ENCODE measurements at places on chromosomes 6 and 20.

DNA sequence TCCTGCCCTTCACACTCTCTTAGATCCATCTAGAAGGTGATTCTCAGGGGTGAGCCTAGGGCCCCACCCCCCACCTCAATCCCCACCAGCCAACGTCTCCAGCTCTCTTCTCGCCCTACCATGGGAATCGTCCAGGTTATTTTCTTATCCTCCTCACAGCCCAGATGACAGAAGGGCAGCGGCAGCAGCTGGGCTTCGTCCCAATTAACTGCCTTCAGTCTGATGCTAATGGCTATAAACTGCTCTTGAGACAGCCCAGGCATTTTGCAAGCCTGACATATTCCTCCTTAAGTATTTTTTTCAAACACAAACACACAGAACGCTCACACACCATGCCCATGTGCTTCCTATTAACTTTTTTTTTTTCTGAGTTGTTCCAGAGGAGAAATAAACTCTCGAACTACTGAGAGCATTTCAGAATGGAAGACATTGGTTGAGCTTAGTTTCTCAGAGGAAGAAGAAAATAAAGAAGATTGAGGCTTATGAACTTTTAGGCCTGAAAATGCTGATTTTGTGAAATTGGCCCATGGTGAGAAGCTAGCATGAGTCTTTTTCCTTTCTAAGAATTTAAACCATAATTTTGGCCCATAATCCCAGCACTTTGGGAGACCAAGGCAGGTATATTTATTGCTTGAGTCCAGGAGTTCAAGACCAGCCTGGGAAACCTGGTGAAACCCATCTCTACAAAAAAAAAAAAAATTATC lies 124.6 kb downstream of the EYA2 start:
- DNase-seq = no peak

- no peak for DNase-seq
Observed at GRCh38 chr6:108337721-108338120, 42.9 kb downstream of the AFG1L start.

DNA sequence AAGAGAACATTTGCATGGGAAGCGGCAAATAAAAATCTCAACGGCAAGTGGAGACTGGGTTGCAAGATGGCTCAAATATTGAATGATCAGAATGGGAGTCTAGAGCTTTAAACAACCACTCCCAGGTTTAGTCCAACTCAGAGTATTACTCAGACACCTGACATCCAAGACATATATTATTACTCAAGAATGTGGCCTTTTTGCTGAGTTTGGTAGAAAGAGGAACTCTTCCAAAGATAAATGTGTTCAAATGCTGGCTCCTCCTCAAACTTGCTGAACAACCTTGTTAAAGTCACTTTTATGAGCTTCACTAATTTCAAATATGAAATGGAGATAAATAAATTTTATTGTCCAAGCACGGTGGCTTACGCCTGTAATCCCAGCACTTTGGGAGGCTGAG lies 77.8 kb downstream of the ESR1 start:
- no peak for DNase-seq

DNA sequence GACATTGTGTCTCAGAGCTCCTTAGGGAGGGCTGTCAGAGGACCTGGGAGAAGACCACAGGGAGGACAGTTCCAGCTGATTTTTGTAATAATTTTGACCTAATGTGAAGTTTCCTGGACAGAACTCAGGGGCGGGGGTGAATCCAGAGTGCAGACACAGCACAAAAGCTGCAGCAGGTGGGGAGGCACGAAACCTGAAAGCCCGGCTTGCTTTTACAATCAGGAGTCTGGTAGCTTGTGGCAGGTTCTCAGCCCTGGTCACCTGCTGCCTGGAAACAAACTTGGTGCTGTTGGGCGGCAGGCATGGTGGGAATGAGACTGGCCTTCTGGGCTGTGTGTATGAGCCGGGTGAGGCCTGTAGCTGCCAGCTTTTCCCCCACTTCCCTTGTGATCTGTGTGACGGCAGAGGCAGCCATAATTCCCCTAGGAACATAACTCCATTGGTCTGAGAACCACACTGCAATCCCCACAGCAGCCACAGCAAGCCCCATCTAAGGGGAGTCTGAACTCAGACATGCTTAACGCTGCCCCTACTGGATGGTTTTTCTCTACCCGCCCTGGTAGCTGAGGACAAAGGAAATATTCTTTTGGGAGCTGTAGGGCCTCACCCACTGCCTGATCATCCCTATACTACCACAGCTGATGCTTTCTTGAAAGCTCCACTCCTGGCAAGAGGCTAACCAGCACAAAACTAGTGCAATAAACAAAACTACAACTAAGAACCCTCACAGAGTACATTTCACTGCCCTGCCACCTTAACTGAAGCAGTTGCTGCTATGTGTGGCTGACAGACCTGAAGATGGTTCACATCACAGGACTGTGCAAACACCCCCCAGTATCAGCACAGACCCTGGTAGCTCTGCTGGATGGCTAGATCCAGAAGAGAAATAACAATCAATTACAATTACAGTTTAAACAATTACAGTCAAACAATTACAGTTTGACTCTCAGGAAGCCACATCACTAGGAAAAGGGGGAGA lies 1055.1 kb upstream of the GJE1 start:
- DNase-seq = no peak

GRCh38 chr20:35768731-35769664 lies 2.8 kb upstream of the PHF20 start:
- peak; percentile 52 for DNase-seq

DNA sequence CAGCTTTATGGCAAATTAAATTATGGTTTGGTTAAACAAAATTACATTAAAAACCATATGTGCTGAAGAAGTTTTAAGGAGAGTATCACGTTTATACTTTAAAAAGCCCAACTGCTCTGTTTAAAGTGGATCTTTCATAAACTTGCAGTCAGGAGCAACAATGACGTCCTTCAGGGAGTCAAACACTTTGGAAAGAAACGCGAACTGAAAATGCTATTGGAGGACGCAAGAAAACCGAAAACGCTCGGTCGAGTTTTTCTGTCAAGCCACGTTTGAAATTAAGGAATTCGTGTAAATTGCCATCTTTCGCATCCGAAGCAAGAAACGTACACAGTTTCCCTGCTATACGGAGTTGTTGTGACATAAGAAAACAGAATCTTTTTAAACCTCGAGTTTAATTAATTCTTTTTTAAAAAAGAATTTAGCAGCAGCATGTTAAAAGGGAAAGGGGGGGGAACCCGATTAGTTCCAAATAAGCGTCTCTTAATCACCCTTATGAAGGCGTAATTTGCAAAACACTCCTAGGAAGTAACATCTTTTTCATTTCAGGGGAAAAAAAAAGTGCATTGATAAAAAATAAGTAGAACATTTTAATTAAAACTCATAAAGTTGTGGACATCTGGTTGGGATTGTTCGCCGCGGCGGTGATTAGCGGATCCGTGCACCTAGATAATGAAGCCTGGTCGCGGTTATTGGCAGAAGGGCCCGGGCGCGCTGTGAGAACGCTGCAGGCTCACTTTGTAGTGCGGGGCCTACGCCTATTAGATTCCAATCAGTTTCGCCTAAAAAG lies 295.4 kb downstream of the TFAP2C start:
- DNase-seq = no peak

- DNase-seq = no peak
Observed at GRCh38 chr20:62196286-62196685, 13.5 kb downstream of the MTG2 start.

DNA sequence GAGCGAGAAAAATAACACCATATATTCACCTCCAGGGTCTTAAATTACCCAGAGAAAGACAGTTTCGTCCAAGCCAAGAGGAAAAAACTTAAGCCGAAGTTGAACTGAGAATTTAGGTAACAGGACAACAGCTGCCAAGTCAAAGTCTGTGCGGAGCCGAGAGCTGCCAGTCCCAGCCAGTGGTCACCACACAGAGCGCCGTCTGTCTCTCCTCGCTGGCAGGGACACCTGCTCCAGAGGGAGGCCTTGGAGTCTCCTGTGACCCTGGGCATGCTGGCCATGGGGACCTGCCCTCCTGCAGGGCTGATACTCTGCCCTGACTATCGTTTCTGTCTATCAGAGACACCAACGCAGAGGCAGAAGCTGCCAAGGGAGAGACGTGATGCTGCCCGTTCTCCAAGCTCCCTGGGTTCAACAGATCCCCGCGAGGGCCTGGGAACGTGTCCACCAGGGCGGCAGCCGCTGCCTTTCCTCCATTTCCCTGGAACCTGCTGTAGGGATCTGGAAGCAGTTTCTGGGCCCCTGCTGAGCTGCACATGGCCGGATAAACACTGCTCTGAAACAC lies 341.3 kb downstream of the SMOC2 start:
- no peak for DNase-seq

DNA sequence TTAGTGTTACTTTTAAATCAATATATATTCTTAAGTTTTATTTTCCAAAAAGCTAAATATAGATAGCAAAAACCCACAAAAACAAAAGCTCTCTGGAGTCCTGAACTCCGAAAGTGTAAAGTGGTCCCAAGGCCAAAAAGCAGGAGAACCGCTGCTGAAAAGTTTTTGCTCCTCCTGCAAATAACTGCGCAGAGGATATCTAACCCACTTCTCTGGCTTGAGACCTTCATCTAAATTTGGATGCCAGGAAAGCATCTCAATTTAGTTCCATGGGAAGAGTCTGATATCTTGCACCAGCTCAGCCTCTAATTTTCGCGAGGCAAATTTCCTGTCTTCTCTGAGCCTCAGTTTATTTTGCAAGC lies 523 bp downstream of the MRPS10 start:
- DNase-seq = no peak

- peak; percentile 41 for DNase-seq
Observed at GRCh38 chr6:136784910-136785746, 7.1 kb downstream of the MAP3K5 start.

DNA sequence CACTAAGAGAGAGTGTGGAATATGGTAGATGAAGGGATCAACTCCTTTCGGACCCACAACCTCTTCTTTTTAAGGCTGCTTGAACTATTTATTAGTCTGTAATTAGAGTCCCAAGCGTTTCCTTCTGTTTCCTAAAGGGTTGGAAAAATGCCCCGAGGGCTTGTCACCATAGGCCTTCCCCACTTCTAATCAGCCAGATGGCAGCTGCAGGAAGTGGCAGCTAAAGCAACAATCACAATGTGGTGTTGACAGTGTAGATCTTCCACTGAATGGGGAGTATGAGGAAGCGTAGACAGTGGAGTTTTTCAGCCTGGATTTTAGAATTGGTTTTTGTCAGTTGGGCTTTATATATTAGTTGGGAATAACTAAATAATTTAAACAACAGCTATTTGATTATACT lies 40.6 kb downstream of the SLC35D3 start:
- DNase-seq = no peak

- DNase-seq = no peak
Observed at GRCh38 chr6:117481278-117481925, 1.1 kb upstream of the DCBLD1 start.

DNA sequence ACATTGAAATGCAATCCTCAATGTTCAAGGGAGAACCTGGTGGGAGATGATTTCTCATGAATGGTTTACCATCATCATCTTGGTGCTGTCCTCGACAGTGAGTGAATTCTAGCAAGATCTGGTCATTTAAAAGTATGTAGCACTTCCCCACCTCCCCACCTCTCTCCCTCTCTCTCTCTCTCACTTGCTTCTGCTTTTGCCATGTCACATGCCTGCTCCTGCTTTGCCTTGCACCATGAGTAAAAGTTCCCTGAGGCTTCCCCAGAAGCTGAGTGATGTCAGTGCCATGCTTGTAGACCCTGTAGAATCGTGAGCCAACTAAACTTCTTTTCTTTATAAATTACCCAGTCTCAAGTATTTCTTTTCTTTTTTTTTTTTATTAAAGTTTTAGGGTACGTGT lies 60.5 kb downstream of the DST start:
- no peak for DNase-seq

- DNase-seq = no peak
Observed at GRCh38 chr6:7424967-7425807, 35.6 kb downstream of the RIOK1 start.

GRCh38 chr6:44306710-44307109 lies 6.4 kb downstream of the AARS2 start:
- no peak for DNase-seq

DNA sequence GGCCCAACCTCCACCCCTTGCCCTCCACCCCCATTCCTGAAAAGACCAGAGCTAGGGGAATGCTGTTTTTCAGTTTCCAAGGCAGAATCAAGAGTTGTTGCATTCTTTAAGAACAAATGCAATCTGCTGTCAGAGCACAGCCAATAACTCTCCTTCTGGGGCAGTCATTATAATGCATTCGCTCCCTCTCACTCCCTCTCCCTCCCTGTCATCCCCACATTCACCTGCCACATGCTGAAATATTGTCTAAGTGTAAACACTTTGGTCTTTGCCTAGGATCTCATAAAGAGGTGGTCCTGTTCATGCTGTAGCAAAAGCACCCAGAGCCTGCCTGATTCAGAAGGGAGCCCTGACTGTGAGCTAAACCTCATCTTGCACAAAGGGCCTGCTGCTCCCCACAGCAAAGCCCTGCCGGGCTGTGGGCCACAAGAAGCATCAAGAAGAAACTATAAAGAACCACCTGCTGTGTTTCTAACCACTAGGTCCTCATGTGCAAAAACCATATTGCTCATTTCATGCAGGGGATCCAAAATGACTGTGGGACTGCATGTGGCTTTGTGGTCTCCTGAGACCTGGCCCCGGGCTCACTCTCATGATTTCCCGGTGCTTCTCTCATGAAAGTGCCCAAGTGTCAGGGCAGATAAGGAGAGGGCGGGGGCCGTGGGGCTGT lies 85.6 kb downstream of the GPR6 start:
- DNase-seq = no peak

DNA sequence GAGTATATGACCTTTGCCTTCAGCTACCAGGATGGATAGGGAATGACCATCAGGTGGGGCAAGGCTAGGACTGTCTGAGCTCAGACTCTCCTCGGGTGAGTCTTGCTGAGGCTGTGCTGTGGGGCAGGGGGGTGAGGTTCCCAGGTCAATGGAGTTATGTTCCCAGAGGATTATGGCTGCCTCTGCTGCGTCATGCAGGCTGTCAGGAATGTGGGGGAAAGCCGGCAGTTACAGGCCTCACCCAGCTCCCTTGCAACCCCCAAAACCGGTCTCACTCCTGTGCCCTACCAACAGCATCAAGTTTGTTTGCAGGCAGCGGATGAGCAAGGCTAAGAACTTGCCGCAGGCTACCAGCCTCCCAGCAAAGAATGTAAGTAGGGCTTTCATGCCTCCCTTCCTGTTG lies 93.5 kb downstream of the ESR1 start:
- no peak for DNase-seq
